ENCODE measurements at places on chromosomes 5 and 9. TPM values are rescaled to one million over a fixed set of nuclear protein-coding genes. Genes with fewer than 3 reads are reported as not detected.

Gene IL7R
- total RNA-seq = 2.4 TPM

Gene GPR150
- total RNA-seq = 0.23 TPM

- DNase-seq = no peak
These were observed 35.7 kb upstream of the LURAP1L start for GRCh38 chr9:12739014-12739652.

DNA sequence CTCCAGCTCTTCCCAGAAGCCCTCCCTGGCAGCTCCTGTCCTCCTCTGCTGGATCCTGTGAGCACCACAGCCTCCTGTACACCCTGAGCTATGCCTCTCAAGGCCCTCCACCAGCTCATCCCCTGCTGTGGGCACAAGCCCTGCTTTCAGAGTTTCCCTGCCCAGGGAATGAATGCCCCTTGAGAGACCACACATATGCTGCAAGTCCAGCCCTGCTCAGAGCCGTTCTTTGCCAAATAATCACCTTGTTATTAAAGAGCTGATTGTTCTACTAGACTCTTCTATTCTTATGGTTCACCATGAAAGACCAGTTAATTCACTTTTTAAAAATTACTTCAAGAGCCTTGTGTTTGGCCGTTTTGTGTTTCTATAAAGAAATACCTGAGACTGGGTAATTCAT, 121.5 kb downstream of the MVB12B start:
- no peak for DNase-seq

Gene CKMT2
- 0.78 TPM for total RNA-seq

Gene FGFR4
- 89.8 TPM for total RNA-seq

GRCh38 chr9:124693403-124693802, 77.7 kb downstream of the NR6A1 start:
- DNase-seq = no peak

- DNase-seq = no peak
These were observed 26.5 kb upstream of the MTMR12 start for GRCh38 chr5:32339198-32339597.

GRCh38 chr9:72271613-72272478, 93.2 kb downstream of the ZFAND5 start:
- no peak for DNase-seq

DNA sequence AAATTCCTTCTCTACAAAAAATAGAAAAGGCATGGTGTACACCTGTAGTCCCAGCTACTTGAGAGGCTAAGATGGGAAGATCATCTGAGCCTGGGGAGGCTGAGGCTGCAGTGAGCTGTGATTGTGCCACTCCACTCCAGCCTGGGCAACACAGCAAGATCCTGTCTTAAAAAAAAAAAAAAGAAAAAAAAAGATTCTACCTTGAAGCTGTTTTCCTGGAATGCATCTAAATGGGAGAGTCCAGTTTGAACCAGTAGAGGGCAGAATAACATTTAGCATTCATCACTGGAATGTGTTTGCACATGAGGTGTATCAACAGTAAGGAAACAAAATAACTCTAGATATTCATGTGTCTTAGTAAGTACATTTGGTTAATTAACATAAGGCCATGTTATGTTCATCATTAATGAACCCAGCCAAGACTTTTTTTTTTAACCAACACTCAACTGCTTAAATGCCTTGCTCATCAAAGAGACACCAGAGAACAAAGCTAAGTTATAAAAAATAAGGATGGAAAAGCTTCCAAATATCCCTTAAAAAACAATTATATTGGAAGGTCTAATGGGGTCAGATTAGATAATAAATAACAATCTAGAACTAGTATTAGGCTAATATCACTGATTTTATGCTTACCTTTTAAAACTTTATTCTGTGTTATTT, 16.1 kb downstream of the IFNE start:
- no peak for DNase-seq

GRCh38 chr9:133066181-133066983, 4.6 kb downstream of the CEL start:
- no peak for DNase-seq

DNA sequence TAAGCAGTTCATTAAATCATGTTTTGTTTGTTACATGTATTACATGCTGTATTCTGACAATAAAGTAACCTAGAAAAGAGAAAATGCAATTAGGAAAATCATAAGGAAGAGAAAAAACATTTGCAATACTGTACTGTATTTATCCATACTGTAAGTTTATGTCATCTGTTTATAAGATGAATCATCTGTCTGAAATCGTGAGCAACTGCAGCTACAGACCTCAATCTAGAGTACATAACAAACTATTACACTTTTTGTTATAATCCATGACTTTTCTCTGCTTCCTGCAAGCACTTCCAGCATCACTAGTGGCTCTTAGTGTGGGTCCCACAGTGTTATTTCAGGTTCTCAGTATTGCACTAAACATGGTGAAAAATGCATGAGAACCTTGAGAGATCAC, 144.4 kb upstream of the NR4A3 start:
- DNase-seq = no peak

Gene GABRA1
- total RNA-seq = not detected

- DNase-seq = no peak
These were observed 22.5 kb upstream of the SUB1 start for GRCh38 chr5:32562843-32563242.

DNA sequence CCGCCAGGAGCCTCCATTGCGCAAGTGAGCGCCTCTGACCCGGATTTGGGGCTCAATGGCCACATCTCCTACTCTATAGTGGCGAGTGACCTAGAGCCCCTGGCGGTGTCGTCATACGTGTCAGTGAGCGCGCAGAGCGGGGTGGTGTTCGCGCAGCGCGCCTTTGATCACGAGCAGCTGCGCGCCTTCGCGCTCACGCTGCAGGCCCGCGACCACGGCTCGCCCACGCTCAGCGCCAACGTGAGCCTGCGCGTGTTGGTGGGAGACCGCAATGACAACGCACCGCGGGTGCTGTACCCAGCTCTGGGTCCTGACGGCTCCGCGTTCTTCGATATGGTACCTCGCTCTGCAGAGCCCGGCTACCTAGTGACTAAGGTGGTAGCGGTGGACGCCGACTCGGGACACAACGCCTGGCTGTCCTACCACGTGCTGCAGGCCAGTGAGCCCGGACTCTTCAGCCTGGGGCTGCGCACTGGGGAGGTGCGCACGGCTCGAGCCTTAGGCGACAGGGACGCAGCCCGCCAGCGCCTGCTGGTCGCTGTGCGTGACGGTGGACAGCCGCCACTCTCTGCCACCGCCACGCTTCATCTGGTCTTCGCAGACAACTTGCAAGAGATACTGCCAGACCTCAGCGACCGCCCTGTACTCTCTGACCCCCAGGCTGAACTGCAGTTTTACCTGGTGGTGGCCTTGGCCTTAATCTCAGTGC, 1.9 kb downstream of the PCDHGB6 start:
- no peak for DNase-seq

- no peak for DNase-seq
These were observed 100.6 kb upstream of the TARS1 start for GRCh38 chr5:33340195-33340594.

Gene ERP44
- total RNA-seq = 16.0 TPM

DNA sequence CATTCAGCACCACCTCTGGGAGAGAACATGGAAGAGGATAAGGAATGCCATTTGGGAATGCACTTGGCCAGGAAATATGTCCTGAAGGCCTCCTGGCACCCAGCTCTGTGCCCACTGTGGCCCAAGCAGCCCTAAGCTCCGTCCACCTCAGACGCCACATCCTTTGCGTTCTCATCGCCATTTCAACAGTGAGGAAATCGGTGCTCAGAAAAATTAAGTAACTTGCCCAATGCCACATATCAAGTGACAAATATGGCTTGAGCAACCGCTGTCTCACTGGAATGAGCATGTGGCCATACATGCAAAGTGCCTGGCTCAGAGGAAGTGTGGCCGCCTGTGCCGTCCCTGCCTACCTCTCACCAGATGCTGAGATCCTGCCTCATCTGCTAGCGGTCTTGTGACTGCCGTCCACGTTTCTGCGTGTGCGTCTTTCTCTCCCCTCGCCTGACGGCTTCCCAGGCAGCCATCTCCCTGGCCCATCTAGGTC, 984 bp upstream of the DOK3 start:
- no peak for DNase-seq

DNA sequence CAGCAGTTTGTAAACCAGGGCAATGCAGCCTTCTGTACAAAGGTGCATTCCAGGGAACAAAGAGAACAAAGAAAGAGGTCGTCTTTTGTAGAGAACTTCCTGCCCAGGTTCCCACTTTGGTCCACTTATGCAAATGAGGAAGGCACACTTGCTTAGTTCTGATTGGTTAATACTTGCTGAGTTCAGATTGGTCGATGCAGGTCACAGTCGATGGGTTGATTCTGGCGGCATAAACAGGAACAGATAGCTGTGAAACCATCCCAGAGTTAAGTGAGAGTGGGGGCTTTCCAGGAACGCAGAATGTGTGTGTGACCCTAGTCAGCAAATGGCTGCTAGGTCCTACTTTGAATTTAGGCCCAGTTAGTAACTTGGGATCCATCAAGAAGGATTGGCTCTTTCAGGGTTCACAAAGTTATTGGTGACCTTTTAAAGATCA, 1.8 kb upstream of the ADAMTS13 start:
- DNase-seq = no peak

GRCh38 chr5:98954392-98955028, 25.7 kb upstream of the CHD1 start:
- no peak for DNase-seq

DNA sequence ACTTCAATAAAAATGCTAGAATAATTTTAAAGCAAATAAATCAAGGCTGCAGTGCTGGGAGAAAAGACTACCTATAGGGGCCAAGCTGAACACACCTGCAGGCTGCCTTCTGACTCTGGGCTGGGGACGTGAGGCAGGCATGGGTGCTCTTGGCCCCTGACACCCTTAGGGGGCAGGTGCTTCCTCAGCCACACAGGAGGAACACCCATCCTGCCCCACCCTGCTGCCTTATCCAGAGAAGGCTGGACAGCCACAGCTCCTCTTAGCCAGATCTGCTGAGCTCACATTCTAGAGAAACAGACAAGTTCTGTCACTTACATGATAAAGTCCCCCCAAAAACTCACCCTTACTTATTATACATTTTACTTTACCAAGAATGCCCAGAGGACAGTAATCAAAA, 6.6 kb upstream of the LMX1B start:
- no peak for DNase-seq

- DNase-seq = no peak
These were observed 15.2 kb downstream of the LSM11 start for GRCh38 chr5:157758706-157759105.
